Activated CD4-positive, alpha-beta T cell treated with anti-CD3 and anti-CD28 coated beads for 36 hours (primary cell): ENCODE measurements at places on chromosomes 1 and 21. TPM values are rescaled to one million over a fixed set of nuclear protein-coding genes. Genes with fewer than 3 reads are reported as not detected.

Gene BSDC1
- 29.4 TPM for total RNA-seq

DNA sequence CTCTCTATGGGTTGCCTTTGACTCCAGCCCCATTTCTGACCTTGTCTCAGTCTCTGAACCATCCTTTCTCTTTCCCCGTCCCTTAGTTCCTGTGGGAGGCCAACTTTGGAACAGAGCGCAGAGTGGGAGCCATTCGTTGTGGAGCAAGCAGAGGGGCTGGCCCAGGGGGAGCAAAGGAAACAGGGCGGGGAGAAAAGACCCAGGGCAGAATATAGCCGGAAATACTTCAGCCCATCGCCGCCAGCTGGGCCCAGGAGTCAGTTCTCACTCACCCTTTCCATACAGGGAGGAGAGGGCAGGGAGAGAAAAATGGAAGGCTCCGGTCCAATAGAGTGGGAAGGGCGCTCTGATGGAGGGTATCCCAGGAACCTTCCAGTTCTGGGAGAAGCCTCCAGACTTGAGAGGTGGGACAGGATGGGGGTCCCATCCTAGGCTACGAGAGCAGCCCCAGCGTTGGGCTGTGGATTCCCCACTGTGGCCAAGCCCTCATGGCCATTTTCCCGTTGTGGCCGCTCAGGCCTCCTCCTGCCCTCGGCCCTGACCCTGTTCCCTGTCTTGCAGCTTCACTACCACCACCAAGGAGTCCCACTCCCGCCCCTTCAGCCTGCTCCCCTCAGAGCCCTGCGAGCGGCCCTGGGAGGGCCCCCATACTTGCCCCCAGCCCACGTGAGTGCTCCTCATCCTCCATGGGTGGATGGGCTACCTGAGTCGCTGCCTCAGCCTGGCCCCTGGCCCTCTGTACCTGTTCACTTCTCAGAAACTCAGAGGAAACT lies 10.9 kb downstream of the PEAR1 start:
- DNase-seq: no peak

Gene ATP1A2
- not detected for total RNA-seq

DNA sequence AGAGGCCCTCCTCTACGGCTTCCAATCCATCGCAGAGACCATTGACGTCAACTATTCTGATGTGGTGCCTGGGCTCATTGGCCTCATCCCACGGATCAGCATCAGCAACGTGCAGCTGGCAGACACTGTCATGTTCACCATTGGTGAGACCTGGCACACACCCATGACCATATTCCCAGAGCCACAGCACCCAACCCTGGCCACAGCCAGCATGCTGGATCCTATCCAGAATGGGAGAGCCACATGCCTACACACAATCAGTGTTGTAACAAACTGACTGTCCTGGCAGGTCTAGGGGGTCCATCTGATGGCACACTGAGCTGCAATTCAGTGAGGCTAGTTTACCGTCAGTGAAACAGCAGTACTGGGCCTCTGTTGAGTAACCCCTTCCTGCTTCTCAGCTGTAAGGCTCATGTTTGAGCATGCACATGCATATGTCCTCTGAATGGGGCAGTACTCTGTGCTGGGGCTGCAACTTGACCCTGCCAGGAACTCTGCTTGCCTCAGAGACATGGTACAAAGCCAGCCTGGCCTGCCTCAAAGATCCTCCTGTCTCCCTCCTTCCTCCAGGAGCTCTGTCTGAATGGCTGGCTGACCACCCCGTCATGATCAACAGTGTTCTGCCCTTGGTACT lies 10.8 kb downstream of the IPO13 start:
- DNase-seq: no peak

DNA sequence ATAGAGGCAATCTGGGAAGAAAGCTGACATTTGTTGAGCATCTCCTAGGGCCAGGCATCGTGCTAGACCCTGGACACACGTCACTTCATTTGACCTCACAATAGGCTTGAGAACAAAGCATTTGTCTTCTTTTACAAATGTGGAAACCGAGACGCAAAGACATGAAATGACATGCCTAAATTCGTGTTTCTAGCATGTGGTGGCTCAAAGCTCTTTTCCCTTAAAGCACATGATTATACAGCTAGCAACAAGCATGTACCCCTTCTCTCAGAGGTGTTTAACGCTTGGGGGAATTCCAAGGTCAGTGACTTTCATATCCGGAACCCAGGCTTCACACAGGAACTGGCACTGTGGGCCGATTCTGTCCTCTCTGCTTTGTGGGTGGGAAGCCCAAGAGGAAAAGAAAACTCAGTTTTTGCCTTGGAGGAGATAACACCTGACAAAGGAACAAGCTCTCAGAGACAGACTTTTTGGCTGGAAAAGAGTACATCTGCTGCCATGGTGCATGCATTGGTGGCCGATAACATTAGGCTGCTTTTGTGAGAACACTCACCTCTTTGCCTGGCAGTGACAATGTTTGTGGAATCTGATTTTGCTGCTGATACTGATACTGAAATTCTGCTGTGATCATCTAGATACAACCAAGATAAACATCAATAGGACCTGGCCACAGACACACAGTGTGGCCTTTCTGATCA lies 15.4 kb upstream of the CD2 start:
- peak; percentile 81 for DNase-seq

DNA sequence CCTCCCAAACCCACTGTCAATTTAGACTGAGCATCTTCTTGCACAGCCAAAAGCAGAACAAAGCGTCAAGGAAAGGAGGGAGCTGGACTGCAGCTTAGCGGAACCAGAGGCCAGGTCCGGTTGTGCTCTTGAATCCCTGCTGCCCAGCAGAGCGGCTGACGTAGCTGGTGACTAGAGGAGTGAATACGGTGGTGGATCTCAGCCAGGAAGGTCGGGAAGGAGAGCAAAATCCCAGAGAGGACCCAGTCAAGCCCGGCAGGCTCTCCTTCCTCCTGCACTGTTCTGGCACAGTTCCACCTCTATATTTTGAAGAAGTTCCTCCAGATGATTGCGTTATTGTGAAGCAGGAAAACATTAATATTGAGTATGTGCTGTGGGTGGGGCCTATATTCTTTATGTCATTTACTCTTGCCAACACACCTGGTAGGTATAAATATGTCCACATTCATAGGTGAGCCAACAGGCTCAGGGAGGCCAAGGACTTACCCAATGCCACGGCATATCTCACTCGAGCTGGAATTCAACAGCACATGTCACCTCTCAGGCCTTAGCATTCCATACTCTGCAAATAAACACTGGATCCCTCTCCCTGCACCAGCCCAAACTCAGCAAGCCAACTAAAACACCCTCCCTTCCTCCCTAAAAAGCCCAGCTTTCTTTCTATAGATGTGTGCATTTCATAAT lies 23.6 kb upstream of the ABCB10 start:
- no peak for DNase-seq

GRCh38 chr1:167373398-167373797 lies 144.9 kb downstream of the CD247 start:
- DNase-seq: no peak

- DNase-seq: peak; percentile 63
Measured at GRCh38 chr1:235067396-235068157, 61.1 kb downstream of the TOMM20 start.

Gene UBXN10
- total RNA-seq: 0.41 TPM
